HT1080 (cell line): ENCODE measurements at places on chromosomes 2 and 18.

DNA sequence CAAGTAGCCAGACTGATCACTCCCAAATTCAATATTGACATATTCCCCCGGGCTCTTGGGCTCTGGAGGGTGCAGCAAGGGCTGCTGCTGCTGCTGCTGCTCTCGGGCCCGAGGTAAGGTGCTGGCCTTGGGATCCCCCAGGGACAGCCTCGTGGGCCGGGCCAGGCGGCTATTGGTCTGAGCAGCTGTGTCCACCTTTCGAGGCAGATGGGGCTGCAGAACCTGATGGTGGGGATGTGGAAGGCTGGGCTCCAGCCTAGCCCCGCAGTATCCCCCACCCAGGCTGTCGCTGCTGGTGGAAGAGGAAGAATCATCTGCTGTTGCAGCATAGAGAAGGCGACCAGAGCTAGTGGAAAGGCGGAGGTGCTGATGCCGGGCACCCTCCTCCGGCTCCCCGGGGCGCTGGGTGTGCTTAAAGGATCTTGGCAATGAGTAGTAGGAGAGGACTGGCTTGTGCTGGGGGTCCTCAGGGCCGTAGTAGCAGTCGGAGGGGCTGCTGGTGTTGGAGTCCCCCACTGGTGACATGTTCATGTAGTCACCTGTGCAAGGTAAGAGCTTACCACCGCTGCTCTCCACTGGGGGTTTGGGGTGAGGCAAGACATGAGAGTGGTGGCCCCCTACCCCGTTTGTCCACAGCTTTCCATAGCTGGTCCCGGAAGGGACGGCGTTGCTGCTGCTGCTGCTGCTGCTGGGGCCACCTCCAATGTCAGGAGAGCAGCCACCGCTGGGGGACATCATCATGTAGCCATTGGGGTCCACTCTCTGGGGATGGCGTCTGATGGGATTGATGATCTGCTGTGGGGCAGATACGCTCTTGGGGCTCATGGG lies 3.4 kb downstream of the IRS1 start:
- DNase-seq: peak; percentile 15

GRCh38 chr2:64024259-64024949 lies 5.2 kb upstream of the VPS54 start:
- no peak for DNase-seq

DNA sequence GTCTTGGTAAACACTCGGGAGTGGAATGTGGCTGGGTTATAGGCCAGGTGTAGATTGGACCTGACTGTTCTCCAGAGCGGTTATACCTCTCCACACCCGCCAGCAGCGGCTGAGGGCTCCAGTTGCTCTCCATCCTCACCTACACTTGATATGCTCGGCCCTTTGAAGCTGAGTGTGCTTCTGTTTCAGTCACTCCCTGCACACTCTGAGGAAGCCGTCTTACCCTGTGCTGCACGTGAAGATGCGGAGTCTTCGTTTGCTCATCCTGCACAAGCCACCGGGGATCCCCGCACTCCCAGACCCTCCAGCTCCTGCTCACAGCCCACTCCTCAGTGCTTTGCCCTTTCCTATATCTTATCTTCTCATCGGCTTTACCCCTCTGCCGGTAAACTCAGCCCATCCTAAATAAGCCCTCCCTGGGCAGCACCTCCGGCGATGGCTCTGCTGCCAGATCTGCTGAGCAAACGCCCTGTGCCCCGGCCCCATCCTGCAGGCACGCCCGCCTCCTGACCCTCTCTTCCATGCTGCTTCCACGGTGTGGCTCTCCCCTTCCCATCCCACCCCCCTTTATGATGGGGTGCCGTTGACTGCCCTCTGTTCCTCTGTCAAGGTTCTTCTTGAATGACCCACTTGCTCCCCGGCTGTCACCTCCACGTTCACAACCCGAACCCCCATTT lies 47.3 kb upstream of the ODC1 start:
- no peak for DNase-seq

DNA sequence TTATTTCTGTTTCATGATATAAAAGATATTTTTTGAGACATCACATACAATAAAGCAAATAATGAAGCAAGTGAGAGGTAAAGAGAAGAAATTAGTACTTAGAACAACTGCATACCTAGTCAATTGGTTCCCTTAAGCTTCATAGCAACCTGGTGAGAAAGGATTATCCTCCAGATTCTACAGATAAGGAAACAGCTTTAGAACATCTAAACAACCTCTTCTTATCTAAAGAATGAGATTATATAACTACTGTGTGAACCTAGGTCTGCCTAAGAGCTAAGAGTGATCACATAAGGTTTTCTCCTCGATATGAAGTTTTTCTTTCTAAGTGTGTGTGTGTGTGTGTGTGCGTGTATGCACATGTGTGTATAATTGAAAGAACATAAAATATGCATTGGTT lies 265.1 kb downstream of the NOL4 start:
- no peak for DNase-seq

DNA sequence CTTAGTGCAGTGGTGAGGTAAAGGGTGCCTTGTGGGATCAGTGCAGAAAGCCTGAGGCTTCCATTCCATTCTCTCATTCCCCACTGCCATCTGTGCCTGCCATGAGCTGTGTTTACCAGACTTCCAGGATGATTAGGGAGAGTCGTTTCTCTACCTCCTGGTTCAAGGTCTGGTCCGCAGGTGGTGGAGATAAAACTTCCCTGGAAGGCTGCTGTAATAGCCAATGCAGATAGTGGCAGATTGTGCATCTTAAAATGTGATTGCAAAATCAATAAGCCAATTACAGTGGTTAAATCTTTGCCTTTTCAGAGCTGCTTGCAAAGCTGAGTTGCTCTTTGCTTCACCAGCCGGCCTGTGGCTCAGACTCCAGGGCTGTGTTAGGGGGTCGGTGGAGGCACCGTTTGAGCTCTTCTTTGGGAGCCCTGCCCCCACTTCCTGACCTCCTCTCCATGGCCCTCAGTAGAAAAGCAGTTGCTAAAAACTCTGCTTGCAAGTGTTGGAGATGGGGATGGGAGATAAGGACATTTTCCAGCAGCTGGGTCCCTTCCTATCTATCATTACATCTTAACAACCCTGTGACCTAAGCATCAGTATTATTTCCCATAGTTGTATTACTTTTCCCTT lies 95.2 kb upstream of the HS6ST1 start:
- no peak for DNase-seq

GRCh38 chr2:98469862-98470544 lies 25.3 kb downstream of the INPP4A start:
- DNase-seq: no peak

DNA sequence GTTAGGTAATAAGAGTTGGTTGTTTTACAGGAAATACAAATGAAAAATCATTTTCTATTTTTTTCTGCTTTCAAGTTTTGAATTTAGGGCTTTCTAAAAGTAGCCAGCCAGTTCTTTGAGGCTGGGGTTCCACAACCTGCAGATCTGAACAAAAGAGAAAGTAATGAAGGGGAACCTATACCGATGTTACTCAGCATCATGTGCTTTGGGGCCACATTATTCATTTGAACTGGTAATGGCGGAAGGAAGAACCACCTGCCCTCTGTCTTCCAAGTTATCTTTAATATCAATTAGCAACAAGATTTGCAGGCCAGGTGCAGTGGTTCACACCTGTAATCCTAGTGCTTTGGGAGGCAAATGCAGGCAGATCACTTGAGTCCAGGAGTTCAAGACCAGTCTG lies 12.9 kb upstream of the MRO start:
- DNase-seq: no peak

DNA sequence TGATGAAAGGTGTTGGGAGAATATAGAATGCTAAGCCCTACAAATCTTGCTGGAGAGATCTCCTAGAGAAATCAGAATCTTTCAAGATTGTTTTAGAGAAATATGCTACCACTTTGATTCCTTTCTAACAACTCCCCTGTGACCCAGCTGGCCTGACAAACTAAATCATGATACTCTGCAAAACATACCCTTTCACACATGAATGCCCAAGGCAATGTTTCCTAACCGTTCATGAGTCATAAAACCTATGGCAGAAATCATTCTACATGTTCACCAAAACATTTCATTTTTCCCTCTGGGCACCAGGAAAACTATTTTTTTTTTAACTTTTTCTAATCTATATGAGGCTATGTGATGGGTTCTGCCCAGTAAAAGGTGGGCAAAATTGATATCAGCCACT lies 77.8 kb upstream of the SETBP1 start:
- peak; percentile 26 for DNase-seq

DNA sequence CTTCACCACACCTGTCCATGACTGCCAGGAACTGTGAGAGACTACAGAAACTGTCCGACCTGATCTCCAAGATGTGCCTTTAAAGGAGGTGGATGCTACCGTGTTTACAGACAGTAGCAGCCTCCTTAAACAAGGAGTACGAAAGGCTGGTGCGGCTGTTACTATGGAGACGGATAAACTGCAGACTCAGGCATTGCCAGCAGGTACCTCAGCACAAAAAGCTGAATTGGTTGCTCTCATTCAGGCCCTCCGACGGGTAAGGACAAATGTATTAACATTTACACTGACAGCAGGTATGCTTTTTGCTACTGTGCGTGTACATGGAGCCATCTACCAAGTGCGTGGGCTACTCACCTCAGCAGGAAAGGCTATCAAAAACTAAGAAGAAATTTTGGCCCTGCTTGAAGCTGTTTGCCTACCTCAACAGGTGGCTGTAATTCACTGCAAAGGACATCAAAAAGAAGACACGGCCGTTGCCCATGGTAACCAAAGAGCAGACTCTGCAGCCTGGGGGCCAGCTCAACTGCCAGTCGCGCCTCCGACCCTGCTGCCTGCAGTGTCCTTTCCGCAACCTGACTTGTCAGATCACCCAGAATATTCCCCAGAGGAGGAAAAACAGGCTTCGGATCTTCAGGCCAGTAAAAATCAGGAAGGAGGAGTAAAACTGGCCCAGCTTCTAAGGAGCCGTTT lies 30.9 kb downstream of the SKA1 start:
- DNase-seq: no peak
